ENCODE measurements at places on chromosomes 6 and 20.

GRCh38 chr6:30687659-30688431 lies 1.4 kb upstream of the PPP1R18 start:
- no peak for DNase-seq

DNA sequence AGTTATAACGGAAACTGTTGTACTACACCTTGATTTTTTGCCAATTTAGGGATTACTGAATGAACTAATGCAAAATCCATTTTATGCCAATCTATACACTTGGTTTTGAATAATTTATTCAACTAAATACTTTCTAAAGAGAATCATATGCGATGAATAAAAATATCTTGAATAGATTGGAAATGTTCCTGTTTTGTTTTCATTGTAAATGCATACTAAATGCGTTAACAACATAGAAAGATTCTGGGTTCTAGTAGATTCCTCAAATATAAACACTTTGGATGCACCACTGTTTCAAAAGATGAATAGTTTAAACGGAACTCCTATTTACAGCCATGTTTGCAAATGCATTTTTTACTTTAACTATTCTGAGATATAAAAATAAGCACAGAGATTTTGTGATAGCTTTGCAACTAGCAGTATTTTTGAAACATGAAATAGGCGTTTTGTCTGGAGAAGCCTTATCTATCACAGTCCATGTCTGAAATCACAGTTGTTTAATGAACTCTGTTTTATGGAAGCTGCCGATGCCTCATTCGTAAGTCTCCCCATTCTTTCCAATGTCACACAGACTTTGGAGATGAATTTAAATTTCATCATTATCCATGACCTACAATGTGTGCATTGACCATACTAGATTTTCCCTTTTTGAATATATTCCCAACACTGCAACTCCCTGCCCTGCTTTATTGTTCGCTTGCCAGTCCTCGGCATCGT lies 277.7 kb upstream of the QKI start:
- DNase-seq = no peak

- no peak for DNase-seq
Measured at GRCh38 chr6:18206591-18206990, 51.4 kb downstream of the KDM1B start.

DNA sequence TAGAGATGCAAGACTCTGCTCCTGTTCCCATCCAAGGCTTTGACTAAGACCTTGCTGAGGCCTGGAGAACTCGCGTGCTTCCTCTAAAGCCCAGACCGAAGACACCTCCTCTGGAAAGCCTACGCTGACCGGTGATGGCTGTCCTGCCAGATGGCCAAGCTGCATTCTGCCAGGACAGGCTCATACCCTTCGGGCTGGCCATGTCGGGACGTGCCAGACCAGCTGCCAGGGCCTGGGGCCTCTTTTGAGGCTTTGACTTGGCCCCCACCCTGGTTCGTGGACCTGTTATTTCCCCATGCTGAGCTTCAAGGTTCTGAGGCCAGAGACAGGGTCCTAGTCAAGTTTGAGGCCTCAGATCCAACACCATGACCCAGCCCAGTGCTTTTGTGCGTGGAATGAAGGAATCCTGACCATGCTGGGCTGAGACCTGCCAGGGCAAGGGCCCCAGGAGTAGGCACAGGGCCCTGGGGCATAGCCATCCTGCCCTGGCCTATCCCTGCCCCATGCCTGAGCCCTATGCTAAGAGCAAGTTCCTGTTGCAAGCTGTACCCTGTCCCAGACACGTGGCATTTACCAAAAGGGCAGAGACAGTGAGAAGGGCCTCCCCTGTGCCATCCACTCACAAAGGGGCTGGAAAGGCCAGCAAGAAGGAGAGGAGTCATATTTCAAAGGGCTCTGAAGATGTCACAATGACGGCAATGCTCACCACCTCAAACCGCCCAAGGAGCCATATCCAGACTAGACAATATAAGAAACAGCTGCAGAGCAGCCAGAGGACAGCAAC lies 42.8 kb downstream of the MRPL14 start:
- no peak for DNase-seq

GRCh38 chr6:28729501-28730402 lies 194.0 kb downstream of the TRIM27 start:
- DNase-seq = no peak

DNA sequence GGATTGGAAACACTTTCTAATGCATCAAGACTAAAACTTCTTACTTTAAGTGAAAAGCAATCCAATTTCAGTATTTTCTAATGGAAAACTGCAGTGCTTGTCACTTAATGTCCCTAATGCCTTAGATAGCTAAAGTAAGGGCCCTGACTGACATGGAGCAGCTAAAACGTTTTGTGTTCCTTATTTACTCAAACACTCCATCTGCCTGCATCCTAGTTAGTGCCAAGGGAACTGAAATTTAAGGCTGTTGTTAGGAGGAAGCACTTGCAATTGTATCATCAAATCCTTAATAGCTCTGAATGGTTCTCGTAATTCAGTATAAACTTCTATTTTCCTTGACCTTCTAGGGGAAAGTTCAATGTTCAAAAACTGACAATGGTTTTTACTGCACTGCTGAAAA lies 127.4 kb downstream of the GJA10 start:
- DNase-seq = no peak

GRCh38 chr6:149771185-149771584 lies 21.6 kb downstream of the PCMT1 start:
- DNase-seq = no peak

DNA sequence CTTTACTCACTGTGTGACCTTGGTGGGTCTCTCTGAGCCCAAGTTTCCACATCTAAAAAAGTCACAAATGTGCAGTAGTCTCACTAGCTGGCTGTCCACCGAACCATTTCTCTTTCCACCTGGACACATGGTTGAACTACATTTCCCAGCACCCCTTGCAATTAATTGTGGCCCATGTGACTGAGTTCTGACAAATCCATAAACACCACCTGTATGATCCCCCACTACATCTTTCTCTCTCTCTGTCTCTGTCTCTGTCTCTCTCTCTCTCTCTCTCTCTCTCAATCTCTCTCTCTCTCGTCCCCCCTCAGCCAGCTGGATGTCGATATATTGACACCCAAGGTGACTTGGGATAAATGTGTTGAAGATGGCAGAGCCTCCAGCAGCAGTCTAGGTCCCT lies 42.8 kb downstream of the SNHG17 start:
- DNase-seq = no peak

DNA sequence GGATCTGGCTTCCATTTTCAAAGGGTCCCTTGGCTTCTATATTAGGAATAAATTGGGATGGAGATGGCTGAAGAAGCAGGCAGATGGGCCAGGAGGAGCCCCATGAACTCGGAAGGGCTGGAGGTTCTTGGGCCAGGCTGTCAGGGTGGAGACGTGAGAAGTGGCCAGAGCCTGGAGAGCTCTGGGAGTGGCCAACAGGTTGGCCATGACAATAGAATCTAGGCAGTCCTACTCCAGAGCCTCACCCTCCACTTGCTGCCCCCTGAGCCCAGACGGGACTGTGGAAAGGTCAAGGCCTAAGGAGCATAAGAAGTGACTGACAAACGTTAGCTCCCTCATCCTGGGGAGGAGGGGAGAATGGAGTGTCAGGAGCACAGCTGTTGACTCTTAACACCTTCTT lies 62.1 kb downstream of the STK35 start:
- DNase-seq = no peak
